Kidney epithelial cell (primary cell): ENCODE measurements at places on chromosomes 1 and 21.

DNA sequence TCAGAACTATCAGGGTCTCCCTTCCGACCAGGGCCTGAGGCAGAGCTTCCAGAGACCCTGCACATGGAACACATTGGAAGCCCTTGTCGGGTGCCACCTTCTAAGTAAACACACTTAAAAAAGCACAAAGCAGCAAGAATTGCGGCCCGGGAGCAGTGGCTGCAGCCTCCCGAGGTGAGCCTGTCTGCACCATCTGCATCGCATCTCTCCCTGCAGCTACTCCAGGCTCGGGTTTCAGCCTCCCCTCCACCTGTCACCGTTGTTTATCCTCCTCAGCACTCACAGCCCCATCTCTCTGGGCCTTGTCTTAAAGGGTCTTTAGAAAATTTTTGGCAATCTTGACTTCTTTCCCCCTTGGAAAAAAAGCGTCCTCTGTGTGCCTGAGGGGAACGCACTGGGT, 95.1 kb upstream of the ARHGEF16 start:
- no peak for DNase-seq

GRCh38 chr1:206447422-206447765, 22.9 kb upstream of the IKBKE start:
- no peak for DNase-seq

GRCh38 chr1:151680391-151680790, 36.2 kb downstream of the CELF3 start:
- DNase-seq = peak; percentile 7

- DNase-seq = no peak
Observed at GRCh38 chr1:31980835-31981455, 32.7 kb upstream of the KHDRBS1 start.

DNA sequence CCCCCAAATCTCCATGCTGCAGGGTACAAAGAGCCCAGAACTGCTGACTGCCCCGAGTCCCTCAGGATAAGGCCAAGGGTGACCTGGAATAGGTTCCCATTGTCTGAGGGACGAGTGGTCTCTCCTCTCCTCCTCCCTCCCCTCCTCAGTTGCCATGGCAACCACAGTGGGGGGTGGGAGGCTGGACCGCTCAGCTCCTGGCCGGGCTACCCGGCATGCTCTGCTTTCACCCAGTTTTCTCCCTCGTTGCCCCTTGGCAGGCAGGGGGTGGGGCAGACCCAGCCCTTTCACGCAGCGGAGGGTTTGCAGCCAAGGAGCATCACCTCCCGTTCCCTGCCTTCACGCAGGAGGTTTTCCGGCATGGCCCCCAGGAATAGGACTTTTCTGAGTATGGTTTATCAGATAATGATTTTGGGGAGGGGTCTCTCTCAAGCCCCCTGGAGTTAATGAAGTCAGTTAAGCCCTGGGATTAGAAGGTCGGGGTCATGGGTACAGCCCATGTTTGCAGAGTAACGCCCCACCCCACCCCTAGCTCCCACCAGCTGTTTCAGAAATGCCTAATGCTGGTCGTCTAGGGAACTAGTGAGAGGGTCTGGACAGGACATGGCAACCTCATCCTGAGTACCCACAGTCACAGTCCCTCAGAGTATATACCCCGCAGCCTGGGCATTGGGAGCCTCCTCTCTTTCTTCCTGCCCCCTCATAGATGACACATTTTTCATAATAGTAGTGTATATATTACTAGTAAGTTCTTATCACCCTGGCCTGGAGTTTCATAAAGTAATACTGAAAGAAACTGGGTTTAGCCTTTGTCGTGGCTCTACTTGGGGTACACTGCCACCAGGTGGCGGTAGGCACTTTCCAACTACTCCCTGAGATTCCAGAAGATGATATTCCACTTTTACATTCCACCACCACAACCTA, 20.7 kb downstream of the C1QB start:
- peak; percentile 21 for DNase-seq

GRCh38 chr1:107357376-107357775, 216.5 kb downstream of the NTNG1 start:
- no peak for DNase-seq

- no peak for DNase-seq
Observed at GRCh38 chr1:162384601-162385279, 3.2 kb downstream of the C1orf226 start.

GRCh38 chr1:7409278-7409677, 361.8 kb upstream of the VAMP3 start:
- DNase-seq = no peak
